ENCODE measurements at places on chromosomes 4 and X. TPM values are rescaled to one million over a fixed set of nuclear protein-coding genes. Genes with fewer than 3 reads are reported as not detected.

- H3K4me1 ChIP-seq: no peaks in the 10 kb centered on the region
- H3K4me3 ChIP-seq: no peak overlapping the region
- no peak overlapping the region for H3K27ac ChIP-seq
- no peak for DNase-seq
- H3K27me3 ChIP-seq: no peaks in the 10 kb centered on the region
These were observed 104.5 kb downstream of the UBE2NL start for GRCh38 chrX:143988356-143988755.

GRCh38 chr4:111475666-111476065 is 669.6 kb upstream of the FAM241A start:
- H3K4me3 ChIP-seq: no peak overlapping the region
- no peak for DNase-seq
- no peaks in the 10 kb centered on the region for H3K4me1 ChIP-seq
- H3K36me3 ChIP-seq: no peaks in the 10 kb centered on the region
- H3K27ac ChIP-seq: no peak overlapping the region

DNA sequence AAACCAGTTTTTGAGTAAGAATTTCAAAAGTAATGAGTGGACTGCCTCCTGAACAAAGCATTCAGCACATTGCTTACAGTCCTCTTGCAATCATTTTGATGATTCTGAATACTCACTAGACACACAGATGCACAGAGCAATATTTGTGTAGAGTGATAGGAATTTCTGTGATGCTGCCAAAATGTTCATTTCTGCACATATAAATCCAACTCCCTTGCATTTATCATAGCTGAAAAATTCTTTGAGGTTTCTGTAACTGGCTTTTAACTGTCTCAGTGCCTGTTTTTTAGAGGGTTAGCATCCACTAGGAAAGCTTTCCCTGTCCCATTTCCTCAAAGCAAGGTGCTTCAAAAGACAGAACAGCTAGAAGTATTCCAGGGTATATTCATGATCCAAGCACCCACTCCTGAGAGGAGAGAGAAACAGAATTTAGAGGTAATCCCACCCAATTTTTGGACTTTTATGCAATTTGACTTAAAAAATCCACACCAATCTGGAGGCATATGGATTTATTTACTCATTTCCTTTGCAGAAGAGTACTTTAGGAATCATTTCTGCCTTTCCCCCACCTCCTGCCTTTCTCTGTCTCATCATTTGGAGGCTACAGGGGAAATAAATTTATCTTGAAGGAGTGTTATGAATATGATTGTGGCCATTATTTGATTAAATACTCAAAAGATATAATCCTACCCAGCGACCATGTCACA is 234.5 kb upstream of the SLIT2 start:
- H3K27ac ChIP-seq: no peak overlapping the region
- DNase-seq: no peak
- H3K4me3 ChIP-seq: no peak overlapping the region
- no peaks in the 10 kb centered on the region for H3K27me3 ChIP-seq

DNA sequence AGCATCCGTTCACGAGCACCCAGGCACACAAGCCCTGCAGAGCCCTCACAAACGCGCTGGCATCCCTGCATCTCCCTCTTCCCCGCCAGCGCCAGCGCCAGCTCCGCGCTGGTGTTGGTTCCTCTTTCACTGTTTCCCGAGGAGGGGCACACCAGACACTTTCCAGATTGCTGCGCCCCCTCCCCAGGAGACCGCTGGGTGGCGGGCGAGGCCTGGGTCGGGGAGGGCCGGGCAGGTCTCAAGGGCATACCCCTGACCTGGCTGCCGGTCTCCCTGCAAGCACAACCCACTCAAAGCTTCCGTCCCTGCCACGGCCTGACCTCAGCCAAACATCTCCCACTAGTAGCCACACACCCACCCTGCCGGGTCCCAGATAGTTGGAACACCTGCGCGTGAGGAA is 2.2 kb upstream of the NKX1-1 start:
- H3K27ac ChIP-seq: no peak overlapping the region
- H3K4me1 ChIP-seq: no peaks in the 10 kb centered on the region
- H3K27me3 ChIP-seq: no peaks in the 10 kb centered on the region
- no peaks in the 10 kb centered on the region for H3K36me3 ChIP-seq
- no peak for DNase-seq
- H3K4me3 ChIP-seq: no peak overlapping the region

Gene MMRN1
- 0.16 TPM for total RNA-seq

Gene TCEAL8
- total RNA-seq: 14.5 TPM

Gene HPSE
- total RNA-seq: 4.4 TPM

Gene PALLD
- total RNA-seq: 0.76 TPM

Gene GRID2
- total RNA-seq: not detected

All from naive thymus-derived CD4-positive, alpha-beta T cell (primary cell).